Activated effector memory CD4-positive, alpha-beta T cell treated with Interleukin-2 at 50 U/mL for 16 hours (primary cell): ENCODE measurements at places on chromosomes 5 and 9.

DNA sequence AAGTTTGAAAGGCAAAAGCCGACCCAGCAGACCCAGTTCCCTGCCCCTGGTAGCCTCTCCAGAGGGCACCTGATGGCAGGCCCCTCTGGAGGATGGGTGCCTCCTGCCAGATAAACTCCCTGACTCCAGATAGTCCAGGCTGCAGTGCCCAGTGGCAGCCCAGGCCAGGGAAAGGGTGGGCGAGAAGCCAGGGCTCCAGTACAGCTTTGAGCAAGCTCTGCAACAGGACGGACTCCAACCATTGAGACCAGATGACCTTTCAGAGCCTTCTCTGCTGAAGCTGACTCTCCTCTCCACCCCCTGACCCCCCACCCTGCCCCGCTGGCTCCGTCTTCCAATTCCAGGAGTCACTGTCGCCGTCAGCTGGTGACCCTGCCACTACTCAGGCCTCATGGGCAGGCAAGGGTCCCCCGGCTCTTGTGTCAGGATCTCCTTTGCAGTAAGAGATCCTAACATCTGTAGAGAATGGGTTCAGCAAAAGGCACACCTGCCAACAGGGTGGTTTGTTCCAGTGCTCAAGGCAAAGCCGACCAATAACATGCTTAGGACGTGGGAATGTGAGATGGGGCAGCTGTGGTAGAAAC lies 15.5 kb upstream of the FCN1 start:
- no peak for DNase-seq

DNA sequence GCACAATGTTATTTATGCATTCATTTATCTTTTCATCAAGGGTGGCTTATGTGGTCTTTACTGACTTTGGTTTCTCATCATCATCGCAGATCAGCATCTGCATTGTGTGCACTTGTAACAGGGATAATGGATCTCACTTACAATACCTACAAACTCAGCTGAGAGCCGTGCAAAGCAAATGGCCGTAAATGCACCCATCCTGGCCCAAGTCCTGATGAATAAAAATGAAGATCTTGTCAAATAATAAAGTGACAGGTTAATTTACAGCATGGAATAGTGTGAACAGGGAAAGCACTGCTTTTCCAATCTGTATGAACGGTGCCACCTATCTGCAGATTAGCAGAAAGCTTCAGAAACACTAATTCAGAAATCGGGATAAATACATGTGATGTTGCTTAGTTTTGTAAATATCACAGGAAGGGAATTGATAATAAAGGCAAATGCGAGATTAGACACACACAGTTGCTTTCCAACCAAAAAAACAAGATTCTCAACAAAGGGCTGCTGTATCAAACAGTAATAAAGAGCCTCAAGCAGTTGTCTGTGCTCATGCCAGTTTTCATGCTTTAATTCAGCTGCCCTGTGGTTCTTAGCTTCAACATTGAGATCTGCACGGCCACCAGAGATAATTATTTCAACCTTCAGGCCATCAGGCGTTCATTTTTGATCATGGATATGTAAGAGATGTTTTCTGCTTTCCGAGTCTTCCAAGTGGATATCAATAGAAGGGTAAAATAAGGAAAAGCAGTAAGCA lies 153.4 kb upstream of the POU5F2 start:
- no peak for DNase-seq

DNA sequence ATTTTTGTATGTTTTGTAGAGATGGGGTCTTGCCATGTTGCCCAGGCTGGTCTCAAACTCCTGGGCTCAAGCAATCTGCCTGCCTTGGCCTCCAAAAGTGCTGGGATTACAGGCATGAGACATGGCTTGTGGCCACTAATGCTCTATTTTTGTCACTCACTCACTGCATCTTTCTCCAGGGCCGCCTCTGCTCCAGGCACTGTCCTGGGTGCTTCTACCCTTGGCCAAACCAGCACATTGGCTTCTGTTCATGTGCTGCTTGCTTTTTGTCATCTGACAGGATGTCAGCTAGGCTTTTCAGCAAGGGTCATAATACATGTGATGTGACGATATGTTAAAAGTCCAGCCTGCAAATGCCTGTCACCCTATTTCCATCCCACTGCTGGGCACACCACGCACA lies 3.2 kb downstream of the ODF2 start:
- DNase-seq: no peak

DNA sequence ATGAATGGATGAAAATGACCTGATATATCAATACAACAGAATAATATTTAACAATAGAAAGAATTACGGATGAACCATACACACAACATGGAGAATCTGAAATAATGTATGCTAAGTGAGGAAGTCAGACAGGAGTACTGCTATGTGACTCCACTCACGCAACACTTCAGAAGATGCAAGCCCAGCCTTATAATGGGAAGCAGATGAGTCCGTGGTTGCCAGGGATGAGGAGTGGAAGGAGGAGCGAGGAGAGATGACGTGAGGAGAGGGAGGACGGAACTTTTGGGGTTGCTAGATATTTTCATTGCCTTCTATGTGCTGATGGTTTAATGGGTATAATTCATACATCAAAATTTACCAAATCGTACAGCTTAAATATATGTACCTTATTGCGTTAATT lies 55.4 kb upstream of the ERCC6L2 start:
- DNase-seq: no peak

GRCh38 chr9:128056887-128057723 lies 10.0 kb downstream of the NAIF1 start:
- no peak for DNase-seq

DNA sequence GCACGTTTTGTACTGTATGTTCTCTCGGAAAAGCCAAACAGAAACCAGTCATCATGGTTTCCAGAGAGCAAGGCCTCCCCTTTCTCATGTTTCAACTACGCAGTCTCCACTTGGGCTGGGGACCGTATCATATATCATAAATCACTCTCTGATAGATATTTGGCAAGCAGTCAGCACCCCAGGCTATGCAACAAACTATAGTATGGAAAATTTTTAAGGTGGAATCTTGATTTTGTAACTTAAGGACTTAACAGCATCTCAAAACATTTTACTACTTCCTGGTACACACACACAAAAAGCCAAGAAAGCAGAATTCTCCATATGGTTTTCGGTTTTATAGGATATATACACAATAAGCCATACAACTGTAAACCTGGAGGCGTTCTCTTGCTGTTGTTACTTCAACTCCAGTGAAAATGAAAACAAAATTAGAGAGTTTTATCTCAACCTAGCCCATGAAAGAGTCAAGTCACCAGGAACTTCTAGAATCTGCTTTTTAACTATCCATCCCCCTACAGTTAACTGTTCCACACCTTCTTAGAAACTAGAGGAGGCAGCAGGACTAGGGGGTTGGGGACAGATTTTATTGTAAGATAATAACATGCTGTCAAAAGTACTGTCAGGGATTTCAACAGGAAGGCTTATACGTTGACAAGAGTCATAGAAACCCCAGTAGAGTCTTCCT lies 283.4 kb downstream of the NFIB start:
- no peak for DNase-seq

- DNase-seq: no peak
These were observed 341.8 kb downstream of the MAN2A1 start for GRCh38 chr5:110031402-110032140.

GRCh38 chr5:61048534-61048933 lies 103.5 kb downstream of the NDUFAF2 start:
- no peak for DNase-seq

DNA sequence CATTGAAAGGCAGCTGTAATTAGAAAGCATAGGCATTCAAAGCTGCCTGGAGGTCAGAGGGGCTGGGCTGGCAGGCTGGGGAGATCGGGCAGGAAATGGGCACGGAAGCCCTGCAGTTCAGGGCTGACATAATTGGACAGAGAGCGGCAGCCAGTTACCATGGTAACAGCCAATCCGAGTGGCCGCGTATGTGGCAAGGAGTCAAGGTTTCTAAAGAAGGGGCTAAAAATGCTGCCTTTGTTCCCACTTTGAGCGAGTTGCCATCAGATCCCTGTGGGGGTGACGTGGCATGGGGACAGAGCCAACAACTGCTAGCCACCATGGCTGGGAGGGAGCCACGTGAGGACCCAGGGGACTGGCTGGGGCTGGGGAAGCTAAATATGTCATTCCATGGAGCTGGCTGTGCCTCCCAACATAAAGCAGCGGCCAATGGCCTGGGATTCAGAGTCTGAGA lies 44.7 kb upstream of the NDFIP1 start:
- DNase-seq: peak; percentile 10

- no peak for DNase-seq
These were observed 379.1 kb upstream of the CCNH start for GRCh38 chr5:87791869-87792268.

GRCh38 chr5:141657937-141658545 lies 6.8 kb upstream of the FCHSD1 start:
- no peak for DNase-seq

DNA sequence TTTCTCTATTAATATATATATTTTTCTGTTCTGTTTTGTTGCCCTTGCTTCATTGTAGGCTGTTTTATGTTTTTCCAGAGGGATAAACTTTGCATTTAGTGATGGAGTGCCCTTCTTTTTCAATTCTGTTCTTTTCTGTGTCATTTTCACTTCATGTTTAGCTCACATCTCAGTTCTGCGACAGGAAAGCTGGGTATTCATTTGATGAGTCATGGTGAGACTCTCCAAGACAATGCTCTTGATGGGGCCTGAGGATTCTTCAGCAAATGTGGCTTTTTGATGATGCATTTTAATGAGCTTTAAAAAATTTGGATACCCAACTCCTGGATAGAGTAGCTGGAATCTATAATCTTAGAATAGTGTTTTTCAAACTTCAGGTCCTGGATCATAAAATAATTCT lies 56.5 kb upstream of the SPATA31D4 start:
- no peak for DNase-seq

DNA sequence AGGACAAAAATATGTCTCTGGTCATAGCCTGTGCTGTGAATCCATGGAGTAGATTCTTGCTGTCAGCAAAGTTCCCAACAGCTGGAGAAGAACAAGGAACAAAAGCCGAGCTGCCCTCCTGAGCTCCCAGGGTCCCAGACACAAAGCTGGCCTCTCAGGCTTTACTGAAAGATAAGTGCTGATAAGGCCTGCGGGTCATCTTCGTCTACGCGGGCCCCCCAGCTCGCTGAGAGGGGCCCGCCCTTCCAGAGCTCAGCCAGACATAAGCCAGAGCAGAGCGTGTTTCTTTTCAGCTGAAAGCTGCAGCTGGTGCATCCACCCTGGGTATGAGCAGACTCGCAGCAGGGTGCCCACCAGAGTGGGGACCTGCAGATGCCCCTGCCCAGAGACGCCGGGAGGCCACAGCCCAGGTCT lies 84.7 kb downstream of the HSD17B3 start:
- DNase-seq: no peak

DNA sequence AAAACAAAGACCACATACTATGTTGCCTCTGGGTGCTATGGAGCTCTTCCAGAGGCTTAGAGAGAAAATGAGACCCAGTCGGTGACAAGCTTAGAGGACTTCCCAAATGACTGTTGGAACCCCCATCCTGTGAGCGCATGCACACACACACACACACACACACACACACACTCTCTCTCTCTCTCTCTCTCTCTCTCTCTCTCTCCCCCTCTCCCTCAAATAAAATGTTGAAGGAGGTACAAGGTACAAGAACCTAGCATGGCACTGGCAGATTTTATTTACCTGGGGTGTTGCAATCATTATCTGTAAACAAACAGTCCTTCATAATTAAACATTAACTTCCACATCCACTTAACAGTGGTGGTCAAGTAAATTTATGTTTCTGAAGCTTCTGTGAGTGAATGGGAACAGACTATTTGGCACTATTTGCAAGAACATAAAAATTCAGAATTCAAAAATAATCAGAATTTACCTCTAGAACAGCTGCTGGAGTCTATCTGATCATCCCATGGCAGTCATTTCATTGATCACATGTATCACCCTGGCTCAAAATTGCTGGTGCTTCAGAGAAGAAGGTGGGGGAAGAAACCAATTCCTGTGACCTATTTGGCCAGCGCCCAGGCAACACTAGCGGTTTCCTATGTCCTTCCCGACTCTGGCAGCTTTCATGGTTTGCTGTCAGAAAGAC lies 24.9 kb downstream of the TRPM3 start:
- no peak for DNase-seq

GRCh38 chr9:124210697-124211096 lies 47.1 kb upstream of the NEK6 start:
- no peak for DNase-seq

- peak; percentile 27 for DNase-seq
These were observed 53.4 kb upstream of the SUB1 start for GRCh38 chr5:32531885-32532520.
